Activated T-cell treated with anti-CD3 and anti-CD28 coated beads, Interleukin-2, amount 50 U/mL, for 24 hours (primary cell): ENCODE measurements at places on chromosomes 6 and 20.

- DNase-seq: no peak
These were observed 80.0 kb upstream of the FUT9 start for GRCh38 chr6:95935736-95936135.

DNA sequence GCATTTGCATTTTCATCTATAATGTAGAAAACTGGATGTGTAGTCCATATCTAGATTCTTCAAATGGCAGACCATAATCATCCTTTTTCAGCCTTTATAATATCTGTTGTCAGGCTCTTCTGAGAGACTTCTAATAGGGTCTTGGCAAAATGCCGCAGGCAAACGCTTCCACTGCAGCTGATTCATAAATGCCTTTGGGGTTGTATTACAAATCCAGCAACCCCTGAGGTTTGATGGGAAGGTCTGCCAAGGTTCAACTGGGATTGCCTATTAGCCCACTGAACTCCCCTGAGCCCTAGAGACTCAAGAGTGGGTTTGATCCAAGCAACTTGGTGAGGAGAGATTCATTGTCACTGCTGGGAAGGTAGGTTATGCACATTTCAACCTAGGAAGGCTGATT, 365.2 kb upstream of the POU3F2 start:
- no peak for DNase-seq

DNA sequence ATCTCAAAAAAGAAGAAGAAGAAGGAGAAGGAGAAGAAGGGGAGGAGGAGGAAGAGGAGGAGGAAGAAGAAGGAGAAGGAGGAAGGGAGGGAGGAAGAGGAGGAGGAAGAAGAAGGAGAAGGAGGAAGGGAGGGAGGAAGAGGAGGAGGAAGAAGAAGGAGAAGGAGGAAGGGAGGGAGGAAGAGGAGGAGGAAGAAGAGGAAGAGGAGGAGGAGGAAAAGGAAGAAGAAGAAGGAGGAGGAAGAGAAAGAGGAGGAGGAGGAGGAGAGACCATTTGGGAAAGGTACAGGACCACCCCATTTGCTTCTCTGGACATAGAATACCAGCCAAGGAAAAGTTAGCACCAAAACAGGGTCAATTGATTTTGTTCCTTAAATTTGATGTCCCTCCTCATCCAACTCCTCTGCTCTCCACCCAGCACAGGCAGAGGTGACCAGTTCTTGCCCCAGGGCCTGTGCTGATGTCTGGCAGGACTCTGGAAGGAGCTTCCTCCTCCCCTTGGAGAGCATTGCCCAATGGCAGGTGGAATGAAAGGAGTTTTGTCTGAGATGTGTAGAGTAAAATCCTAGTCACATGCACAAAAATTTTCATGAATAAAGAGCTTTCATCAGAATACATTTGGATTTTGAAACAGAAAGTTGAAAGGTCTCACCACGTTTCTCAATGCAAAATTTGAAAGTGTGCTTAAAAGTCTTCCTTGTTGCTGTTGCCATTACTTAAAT, 182.9 kb downstream of the LY86 start:
- no peak for DNase-seq

DNA sequence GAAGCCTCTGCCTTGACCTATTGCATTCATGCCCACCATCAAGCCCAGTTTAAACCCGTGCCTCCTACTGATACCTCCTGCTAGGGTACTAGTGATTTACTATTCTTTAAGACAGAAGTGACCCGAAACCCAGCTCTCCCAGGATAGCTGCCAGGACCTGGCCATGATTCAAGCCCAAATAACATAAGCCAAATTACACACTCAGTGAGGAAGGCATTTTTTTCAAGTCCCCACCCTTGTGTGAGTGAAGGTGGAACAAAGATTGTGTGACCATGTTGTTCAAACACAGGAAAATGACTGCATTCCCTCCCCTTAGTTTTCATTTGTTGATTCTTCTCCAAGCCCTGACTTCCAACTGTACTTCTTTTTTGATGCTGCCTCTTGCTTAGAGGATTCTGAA, 3.7 kb upstream of the KAT14 start:
- no peak for DNase-seq

GRCh38 chr20:14877301-14878028, 540.1 kb upstream of the FLRT3 start:
- no peak for DNase-seq

- no peak for DNase-seq
These were observed 103.5 kb downstream of the SCP2D1 start for GRCh38 chr20:18916886-18917750.

- no peak for DNase-seq
These were observed 85.9 kb downstream of the SMLR1 start for GRCh38 chr6:130913120-130913519.

DNA sequence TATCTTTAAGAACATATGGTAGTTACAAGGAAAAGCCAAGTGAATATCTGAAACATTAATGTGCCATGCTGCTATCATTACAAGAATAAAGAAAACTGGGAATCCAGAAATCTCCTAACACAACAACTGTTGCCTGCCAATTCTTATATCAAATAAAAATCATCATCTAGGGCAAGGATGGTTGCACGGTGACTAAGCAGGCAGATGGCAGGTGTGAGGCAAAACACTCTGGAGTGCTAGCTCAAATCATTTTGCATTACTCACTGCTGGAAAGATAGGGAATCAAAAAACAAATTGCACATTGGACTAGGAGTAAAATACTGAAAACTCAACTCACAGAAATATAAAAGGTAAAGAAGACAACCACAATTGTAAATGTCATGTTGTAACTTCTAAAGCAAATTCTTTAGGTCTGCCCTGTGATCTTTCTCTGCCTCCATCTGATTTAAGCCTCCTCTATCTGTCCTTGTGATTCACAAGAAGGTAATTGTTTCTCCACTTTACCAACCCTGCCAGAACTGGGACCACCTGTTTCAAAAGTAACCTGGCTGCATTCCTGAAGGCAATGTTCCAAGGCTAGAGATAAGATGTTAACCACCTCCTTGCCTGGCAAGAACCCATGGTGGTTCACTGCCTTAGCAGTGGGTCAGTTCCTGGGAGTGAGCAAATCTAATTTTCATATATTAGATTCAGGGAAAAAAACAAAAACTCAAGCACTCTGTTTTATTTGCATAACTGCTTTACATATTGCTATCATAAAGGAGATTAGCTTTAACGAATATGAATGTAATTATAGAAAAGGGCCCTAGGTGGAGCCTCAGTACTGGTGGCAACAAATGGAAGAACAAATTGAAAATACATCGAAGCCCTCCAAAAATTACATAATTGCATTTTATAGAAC, 33.1 kb upstream of the LCA5 start:
- no peak for DNase-seq

- DNase-seq: no peak
These were observed 191.2 kb upstream of the PDE10A start for GRCh38 chr6:165854061-165854862.

GRCh38 chr6:79702691-79703090, 71.6 kb downstream of the SH3BGRL2 start:
- DNase-seq: peak; percentile 35

DNA sequence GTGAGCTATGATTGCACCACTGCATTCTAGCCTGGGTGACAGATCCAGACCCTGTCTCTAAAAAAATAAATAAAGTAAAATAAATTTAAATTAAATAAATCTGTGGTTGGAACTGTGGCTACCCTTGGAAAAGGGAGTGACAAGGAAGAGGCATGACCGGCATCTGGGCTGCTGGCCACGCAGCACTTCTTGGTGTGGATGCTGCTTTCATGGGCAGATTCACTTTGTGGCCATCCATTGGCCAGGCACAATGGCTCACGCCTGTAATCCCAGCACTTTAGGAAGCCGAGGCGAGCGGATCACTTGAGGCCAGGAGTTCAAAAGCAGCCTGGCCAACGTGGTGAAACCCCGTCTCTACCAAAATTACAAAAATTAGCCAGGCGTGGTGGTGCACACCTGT, 16.1 kb downstream of the EBF4 start:
- no peak for DNase-seq

- no peak for DNase-seq
These were observed 213.8 kb upstream of the ZFP64 start for GRCh38 chr20:52405417-52405816.

GRCh38 chr20:3716195-3716834, 3.9 kb upstream of the SIGLEC1 start:
- DNase-seq: no peak

DNA sequence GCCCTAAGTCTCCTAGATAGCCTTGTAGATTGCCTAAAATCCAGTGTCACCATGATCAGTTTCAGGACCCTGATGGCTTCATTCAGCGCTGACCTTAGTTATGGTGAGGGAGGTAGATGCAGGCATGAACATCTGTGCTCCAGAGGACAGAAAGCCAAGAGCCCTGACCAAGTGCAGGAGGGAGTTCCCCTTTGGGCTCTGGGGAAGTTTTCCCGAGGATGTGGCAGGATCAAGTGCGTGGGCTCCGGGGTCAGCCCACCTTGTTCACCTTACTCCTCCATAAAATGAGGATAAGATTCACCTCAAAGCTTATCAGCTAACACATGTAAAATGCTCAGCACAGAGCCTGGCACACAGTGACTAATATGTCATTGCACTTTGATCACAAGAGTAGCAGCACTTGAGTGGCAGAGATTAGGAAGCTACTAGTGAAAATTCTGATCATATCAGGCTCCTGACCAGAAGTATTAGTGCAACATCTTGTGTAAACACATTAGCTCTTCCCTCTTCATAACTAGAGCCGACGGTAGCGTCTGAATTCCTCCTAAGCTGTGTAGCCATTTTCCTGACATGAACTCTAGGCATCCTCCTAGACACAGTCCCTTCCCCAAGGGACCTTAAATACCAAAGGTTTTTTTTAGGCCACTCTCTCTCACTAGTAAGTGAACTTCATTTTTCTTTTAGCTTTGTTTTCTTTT, 125.2 kb downstream of the SULF2 start:
- no peak for DNase-seq

DNA sequence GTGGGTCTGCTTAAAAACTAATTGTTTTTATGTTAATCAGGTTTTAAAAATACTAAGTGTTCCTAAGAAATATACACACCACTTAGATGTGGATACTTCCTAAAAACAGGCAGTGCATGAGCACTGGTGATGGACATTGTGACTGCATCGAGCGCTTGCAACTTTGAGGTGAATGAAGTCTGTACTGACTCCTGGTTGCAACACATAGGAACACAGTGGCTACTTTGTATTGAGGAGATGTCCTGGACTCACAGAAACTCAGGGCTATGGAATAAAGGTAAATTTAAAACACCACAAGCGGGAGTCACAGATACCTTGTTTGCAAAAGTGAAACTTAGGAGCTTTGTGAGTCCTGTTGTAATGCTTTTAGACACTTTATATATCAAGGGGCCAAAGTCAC, 55.6 kb upstream of the POLR1H start:
- DNase-seq: no peak

DNA sequence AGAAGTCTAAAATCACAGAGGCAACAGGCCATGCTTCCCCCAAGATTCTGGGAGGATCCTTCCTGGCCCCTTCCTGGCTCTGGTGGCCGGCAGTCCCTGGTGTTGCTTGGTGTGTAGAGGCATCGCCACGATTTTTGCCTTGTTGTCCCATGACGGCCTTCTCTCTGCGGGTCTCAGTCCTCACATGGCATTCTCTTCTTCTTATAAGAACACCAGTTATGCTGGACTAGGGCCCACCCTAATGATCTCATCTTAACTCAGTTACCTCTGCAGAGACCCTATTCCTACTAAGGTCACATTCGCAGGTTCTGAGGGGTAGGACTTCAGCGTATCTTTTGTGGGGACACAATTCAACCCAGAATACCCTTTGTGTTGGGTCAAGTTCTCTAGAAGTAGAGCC, 168.0 kb downstream of the LINC00237 start:
- no peak for DNase-seq

DNA sequence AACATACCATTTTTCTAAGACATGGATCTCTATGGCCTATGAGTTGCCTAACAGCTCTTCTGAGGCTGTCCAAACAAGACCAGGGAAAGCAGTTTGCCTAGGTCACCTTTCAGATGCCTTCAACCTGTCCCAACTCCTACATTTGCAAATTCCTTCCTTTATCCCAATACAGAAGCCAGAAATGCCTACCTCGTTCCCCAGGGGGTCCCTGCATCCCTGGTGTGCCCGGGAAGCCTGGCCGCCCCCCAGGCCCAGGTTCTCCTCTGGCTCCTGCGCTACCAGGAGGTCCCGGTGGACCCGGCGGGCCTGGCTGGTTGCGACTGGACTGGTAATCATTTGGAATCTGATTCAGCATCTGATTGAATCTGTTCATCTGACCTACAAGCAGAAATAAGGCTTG, 115.9 kb downstream of the COL12A1 start:
- no peak for DNase-seq

DNA sequence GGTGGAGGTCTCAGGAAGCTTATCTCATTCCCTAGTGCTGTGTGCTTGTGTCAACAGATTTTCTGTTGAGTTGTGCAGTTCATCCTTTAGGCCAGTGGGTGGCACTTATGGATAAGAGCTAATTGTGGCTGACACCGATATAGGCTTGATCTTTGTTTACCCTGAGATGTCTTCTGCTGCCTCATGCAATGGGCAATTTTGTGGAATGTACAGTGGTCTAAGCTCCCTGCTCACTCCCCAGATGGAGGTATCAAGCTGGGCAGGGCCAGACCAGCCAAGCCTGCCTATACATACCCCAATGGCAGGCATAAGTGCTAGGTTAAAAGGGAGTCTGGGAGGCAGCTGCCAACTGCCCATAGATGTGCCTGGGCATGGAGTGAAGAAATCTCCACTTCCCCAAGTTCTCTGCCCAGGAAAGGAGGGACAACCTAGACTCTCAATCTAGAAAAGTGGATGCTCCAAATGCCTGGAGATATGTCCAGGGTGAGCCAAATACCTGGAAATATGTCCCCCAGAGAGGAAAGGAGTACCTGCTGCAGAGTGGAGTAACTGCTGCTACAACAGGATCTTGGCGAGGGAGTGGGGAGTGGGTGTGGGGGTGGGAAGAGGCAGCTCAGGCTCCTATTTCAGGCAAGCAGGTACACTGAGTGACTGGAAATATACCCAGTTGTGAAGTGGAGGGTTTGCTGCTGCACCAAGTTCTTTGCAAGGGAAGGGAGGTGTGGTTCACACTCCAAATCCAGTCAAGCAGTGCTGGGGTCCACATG, 53.2 kb upstream of the ARG1 start:
- DNase-seq: peak; percentile 48

DNA sequence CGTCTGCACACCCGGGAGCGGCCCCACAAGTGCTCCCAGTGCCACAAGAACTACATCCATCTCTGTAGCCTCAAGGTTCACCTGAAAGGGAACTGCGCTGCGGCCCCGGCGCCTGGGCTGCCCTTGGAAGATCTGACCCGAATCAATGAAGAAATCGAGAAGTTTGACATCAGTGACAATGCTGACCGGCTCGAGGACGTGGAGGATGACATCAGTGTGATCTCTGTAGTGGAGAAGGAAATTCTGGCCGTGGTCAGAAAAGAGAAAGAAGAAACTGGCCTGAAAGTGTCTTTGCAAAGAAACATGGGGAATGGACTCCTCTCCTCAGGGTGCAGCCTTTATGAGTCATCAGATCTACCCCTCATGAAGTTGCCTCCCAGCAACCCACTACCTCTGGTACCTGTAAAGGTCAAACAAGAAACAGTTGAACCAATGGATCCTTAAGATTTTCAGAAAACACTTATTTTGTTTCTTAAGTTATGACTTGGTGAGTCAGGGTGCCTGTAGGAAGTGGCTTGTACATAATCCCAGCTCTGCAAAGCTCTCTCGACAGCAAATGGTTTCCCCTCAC, 21.0 kb downstream of the PRDM1 start:
- no peak for DNase-seq
